C1 segment of cervical spinal cord (tissue), 14 donors: ENCODE measurements at places on chromosomes 16 and 17.
A peak's percentile ranks its signal among the peaks of the same experiment; 100 is the strongest.

DNA sequence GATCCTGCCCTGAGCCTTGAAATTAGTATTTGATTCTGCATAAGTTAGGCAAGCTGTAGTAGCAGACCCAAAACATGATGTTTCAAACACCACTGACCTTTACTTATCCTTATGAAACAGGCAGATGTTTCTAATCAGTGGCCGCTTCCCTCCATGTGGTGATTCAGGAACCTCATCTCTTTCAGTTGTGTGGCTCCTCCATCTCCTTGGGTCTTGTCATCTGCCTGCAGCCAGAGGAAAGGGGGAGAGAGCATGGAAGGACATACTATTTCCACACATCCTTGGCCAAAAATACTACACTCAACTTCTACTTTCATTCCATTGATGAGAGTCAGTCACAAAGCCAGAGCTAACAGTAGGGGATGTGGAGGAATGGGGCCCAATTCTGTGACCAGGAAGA, 41.6 kb upstream of the IRX6 start:
- DNase-seq = no peak

DNA sequence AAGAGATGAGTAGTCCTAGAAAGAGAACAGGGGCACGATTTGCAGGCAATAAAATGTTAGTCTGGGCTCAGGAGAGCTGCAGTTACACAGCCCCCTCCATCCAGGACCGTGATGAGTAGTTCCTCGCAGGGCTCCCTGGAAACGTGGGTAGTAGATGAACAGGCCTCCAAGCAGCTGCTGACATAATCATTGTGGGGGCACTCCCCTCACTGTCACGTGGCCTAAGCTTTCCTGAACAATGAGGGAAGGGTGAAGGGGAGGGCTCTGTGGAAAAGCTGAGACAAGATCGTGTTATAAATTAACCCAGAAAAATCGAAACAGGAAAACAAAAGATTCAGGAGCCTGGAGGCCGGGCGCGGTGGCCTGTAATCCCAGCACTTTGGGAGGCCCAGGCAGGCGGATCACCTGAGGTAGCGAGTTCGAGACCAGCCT, 1.3 kb upstream of the PER1 start:
- DNase-seq = peak; percentile 46

DNA sequence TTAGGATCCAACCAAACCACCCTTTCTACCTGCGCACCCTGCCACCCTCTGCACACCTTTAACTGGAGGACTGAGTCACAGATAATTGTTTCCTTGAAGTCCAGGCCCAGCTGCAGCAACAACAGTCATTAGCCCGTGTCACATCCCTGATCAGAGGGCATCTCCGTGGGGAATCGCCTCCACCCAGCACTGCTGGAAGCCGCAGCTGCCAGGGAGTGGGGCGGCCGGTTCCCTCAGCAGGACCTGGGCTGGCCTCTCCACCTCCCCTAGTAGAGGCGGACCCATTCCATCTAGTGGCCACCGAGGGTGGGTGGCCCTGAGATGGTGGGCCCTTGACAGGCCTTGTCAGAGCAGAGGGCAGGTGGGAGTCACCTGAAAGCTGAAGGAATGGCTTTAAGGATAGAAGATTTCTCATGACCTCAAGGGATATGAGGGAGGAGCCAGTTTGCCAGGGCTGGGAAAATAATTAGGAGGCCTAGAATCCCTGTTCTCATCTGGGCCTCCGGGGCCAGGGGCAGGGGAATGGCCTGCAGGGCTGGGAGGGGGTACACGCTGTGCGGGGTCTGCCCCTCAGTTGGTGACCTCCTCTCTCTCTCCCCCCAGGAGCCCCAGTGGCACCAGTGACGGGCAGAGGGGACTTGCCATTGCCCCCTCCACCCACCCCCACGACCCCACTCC, 6.2 kb downstream of the PRSS53 start:
- DNase-seq = no peak

- no peak for DNase-seq
Observed at GRCh38 chr16:52721331-52721730, 174.4 kb upstream of the TOX3 start.

DNA sequence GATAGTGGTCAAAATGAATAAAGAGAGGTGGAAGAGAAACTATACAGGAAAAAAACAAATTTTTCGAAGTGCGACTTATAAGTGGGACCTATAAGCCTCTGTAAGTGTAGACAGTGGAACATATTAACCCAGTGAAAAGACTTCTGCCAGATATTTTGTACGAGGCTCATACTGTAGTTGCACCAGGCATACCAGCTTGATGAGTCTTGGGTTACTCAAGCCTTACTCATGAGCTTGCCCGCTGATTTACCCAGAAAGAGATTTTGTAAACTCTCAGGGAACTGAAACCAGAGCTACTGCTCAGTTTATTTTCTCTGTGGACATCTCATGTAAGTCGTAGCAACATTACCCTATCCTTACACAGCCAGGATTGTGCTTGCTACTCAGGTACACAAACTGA, 708.0 kb upstream of the SOX9 start:
- no peak for DNase-seq

GRCh38 chr17:72308744-72309385, 188.0 kb downstream of the SOX9 start:
- DNase-seq = no peak

DNA sequence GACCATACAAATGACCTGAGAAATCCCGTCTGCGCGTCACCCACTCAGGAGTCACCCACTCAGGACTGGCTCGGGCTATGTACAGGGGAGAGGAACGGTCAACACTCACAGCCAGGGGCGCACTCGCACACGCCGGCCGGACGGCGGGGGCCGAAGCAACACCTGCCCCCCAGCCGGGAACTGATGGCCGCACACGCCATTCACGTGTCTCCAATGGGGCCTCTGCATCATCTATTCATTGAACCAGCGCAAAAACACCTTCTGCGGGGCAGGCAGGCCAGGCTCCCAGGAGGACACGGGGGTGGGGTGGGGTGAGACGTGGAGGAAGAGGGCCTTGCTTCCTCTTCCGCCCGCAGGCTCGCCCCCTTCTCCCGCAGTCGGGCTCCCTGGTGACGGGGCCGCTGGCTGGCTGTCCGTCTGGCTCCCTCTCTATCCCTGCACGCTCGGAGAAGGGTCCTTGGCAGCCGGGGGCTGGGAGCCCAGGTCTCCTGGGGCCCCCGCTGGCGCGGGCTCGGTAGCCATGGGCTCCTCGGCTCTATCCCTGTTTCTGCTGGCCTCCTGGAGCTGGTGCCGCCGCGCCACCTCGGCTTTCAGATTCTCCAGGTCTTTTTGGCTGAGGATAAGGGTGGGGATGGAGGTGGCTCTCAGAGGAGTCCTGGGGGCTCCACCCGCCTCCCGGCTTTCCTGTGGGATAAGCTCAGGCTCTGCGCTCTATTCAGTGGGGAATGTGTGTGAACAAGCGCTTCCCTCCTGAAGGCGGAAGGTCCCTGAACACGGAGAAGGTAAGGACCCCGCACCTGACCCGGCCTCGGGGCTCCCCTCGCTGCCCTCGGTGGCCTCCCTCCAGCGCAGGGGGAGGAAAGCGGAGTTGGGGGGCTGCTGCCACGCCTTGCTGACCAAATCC, 21.1 kb downstream of the CLUH start:
- no peak for DNase-seq

GRCh38 chr17:1561420-1562175, 994 bp downstream of the PITPNA start:
- DNase-seq = no peak

- DNase-seq = peak; percentile 50
Observed at GRCh38 chr17:38421871-38422827, 6.1 kb upstream of the ARHGAP23 start.

DNA sequence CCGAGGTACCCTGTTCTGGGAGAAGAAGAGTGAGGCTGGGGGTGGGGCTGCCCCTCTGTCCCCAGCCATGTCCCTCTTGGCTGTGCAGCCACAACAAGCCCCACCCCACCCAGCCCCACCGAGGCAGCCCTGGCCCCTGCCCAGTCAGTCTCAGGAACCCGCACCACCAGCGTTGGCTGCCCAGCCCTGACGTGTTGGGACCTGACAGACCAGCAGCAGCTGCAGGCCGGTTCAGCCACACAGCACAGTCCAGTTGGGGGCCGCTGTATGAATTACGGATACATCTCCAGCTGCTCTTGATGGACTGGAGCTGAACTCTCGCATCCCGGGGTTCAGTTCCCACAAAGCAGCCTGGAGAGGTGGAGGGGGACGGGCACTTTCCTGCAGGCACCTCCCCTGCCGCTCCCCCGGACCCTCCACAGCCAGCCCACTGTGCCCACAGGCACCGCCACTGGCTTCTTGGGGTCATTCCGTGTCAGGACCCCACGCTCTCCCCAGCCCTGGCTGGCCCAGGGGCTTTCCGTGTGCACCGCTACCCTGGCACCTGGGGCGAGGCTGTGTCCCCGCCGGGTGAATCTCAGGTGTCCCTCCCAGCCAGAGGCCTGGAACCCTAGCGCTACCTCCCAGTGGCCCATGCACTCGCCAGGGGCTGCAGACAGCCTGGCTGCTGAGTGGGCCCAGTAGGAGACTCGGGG, 7.1 kb downstream of the CDH15 start:
- no peak for DNase-seq

- DNase-seq = no peak
Observed at GRCh38 chr17:51016099-51016498, 104.6 kb downstream of the SPAG9 start.

DNA sequence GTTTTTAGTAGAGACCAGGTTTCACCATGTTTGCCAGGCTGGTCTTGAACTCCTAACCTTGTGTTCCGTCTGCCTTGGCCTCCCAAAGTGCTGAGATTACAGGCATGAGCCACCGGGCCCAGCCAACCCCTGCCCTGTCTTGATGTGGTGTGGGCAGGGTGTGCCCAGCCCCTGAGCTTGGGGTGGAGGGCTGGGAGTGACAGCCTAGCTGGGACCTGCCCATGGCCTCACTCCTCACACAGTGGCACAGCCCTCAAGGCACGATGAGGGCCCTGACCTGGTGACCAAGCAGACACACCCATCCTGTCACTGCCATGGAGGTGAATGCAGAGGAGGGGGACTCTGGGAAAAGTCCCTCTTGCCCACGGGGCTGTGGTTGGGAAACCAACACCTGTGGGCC, 3.0 kb downstream of the IL32 start:
- DNase-seq = no peak

GRCh38 chr16:19715566-19715965, 2.5 kb downstream of the KNOP1 start:
- no peak for DNase-seq

GRCh38 chr16:82955741-82956348, 329.1 kb downstream of the CDH13 start:
- DNase-seq = no peak

GRCh38 chr16:3716831-3717234, 491 bp downstream of the TRAP1 start:
- DNase-seq = no peak

GRCh38 chr16:68417711-68418301, 30.5 kb downstream of the SMPD3 start:
- DNase-seq = no peak
